Frontal cortex (tissue), 4 donors: ENCODE measurements at places on chromosomes 5 and 9. TPM values are rescaled to one million over a fixed set of nuclear protein-coding genes. Genes with fewer than 3 reads are reported as not detected.

The FOXD4 gene
- 1.2 TPM for total RNA-seq

The LECT2 gene
- total RNA-seq: not detected

The SHOC1 gene
- total RNA-seq: not detected

The PCDHA1 gene
- 8.6 TPM for total RNA-seq

The SHLD3 gene
- total RNA-seq: 13.0 TPM

The RORB gene
- 42.8 TPM for total RNA-seq

The ACTL7A gene
- total RNA-seq: not detected

The NUTM2F gene
- not detected for total RNA-seq

The GARIN3 gene
- total RNA-seq: not detected

The SLC36A1 gene
- total RNA-seq: 19.2 TPM

The CCDC152 gene
- total RNA-seq: 9.0 TPM

The TAS2R1 gene
- total RNA-seq: not detected
